ENCODE measurements at places on chromosomes 3 and 15.

- no peak overlapping the region for H3K27ac ChIP-seq
- peak overlapping the region; percentile 68 for H3K4me3 ChIP-seq
- peaks cover 4% of the 10 kb centered on the region for H3K27me3 ChIP-seq
These were observed 10.1 kb downstream of the SEMA3F start for GRCh38 chr3:50164984-50165909.

DNA sequence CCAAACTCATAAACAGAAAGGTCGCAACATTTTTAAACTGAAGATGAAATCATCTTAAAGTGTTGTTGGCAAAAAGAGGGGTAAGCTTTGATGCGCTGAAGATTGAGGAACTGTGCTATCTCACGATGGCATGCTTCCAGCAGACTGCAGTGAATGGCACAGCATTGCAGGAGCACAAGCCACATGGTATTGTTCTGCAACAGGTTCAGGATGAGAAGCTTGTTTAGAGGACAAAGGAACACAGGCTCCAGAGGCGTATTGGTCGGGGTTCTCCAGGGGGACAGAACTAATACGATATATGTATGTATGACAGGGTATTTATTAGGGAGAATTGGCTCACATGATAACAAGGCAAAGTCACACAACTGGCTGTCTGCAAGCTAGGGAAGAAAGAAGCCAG is 13.8 kb upstream of the PLD1 start:
- peaks cover 4% of the 10 kb centered on the region for H3K36me3 ChIP-seq
- H3K27me3 ChIP-seq: peaks cover 2% of the 10 kb centered on the region
- H3K27ac ChIP-seq: peak overlapping the region; percentile 20
- H3K4me3 ChIP-seq: peak overlapping the region; percentile 19

GRCh38 chr15:88188300-88188699 is 68.2 kb downstream of the NTRK3 start:
- peaks cover 8% of the 10 kb centered on the region for H3K4me1 ChIP-seq
- no peak overlapping the region for H3K27ac ChIP-seq
- peaks cover 8% of the 10 kb centered on the region for H3K27me3 ChIP-seq
- DNase-seq: no peak

DNA sequence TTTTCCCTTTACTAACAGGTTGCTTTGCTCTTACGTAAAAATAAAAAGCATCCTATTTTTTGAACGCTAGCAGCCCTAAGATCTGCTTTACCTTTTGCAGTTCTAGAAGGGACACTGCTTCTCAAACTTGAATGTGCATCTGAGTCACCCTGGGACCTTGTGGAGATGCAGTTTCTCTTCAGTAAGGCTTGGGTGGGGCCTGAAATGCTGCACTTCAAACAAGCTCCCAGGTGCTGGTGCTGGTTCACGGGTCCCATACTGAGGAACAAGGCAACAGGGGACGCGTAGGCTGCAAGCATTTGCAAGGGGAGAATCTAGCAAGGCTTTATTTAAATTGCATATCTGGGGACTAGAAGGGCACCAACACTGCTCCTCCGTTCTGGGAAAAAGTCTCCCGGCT is 30.0 kb downstream of the MB21D2 start:
- no peak for DNase-seq
- no peak overlapping the region for H3K27ac ChIP-seq
- H3K27me3 ChIP-seq: no peaks in the 10 kb centered on the region
- peaks cover 5% of the 10 kb centered on the region for H3K4me1 ChIP-seq

- DNase-seq: no peak
- no peaks in the 10 kb centered on the region for H3K27me3 ChIP-seq
- H3K4me1 ChIP-seq: no peaks in the 10 kb centered on the region
- no peaks in the 10 kb centered on the region for H3K36me3 ChIP-seq
These were observed 62.9 kb downstream of the STAC start for GRCh38 chr3:36443028-36443686.

Data from endothelial cell (in vitro differentiated cells).